ENCODE measurements at places on chromosomes 1 and 21. TPM values are rescaled to one million over a fixed set of nuclear protein-coding genes. Genes with fewer than 3 reads are reported as not detected.

The OLFM3 gene
- total RNA-seq, result not detected

The TMEM269 gene
- total RNA-seq, result not detected

The SELL gene
- total RNA-seq, result 0.56 TPM

The CNR2 gene
- total RNA-seq, result not detected

The COL24A1 gene
- 0.09 TPM for total RNA-seq

The CCDC17 gene
- total RNA-seq, result 0.54 TPM

The PIGV gene
- total RNA-seq, result 5.2 TPM

The SLC6A17 gene
- total RNA-seq, result not detected

The RCSD1 gene
- total RNA-seq, result under 0.01 TPM

The USH2A gene
- not detected for total RNA-seq

The GMEB1 gene
- 8.2 TPM for total RNA-seq

The CEP85 gene
- 8.3 TPM for total RNA-seq

The TNFAIP8L2 gene
- total RNA-seq, result not detected

The PDE9A gene
- 0.38 TPM for total RNA-seq

The HOOK1 gene
- total RNA-seq, result not detected

The S100A10 gene
- total RNA-seq, result 210 TPM

The MYCBP gene
- 10.9 TPM for total RNA-seq

The FHL3 gene
- total RNA-seq, result 23.2 TPM

The LAMC1 gene
- 414 TPM for total RNA-seq

The IL10 gene
- total RNA-seq, result not detected

The ZSCAN20 gene
- 6.9 TPM for total RNA-seq

The RPTN gene
- total RNA-seq, result 0.19 TPM

The SLC1A7 gene
- total RNA-seq, result not detected

The ANXA9 gene
- total RNA-seq, result not detected

The RNF2 gene
- 21.9 TPM for total RNA-seq

The MPZ gene
- 0.54 TPM for total RNA-seq

The RIPPLY3 gene
- total RNA-seq, result not detected

The ABCA4 gene
- 4.0 TPM for total RNA-seq

The GJA9 gene
- total RNA-seq, result not detected

The KRTAP7-1 gene
- total RNA-seq, result not detected

The PLEKHG5 gene
- 40.2 TPM for total RNA-seq

The LCE1C gene
- not detected for total RNA-seq

The NR5A2 gene
- 35.0 TPM for total RNA-seq

The ZBTB18 gene
- total RNA-seq, result 36.4 TPM

The CA14 gene
- not detected for total RNA-seq

The ACTL8 gene
- total RNA-seq, result not detected

The PPP1R15B gene
- total RNA-seq, result 23.8 TPM

The SEC16B gene
- total RNA-seq, result 0.66 TPM

The HSPB7 gene
- 0.38 TPM for total RNA-seq

The MNDA gene
- total RNA-seq, result not detected

The IVL gene
- total RNA-seq, result not detected

The EDN2 gene
- 0.09 TPM for total RNA-seq

The RHD gene
- not detected for total RNA-seq

The SLC9C2 gene
- 2.0 TPM for total RNA-seq

The RAB7B gene
- 0.09 TPM for total RNA-seq

The APCS gene
- not detected for total RNA-seq

The SRRM1 gene
- 29.9 TPM for total RNA-seq

The GLIS1 gene
- 0.28 TPM for total RNA-seq

The SPATA45 gene
- total RNA-seq, result not detected

The PDZK1IP1 gene
- total RNA-seq, result not detected

The IQGAP3 gene
- total RNA-seq, result 8.9 TPM

The S100A1 gene
- not detected for total RNA-seq

The MFAP2 gene
- 19.5 TPM for total RNA-seq

The EFNA3 gene
- total RNA-seq, result 1.6 TPM

The PAQR6 gene
- 0.27 TPM for total RNA-seq

The GUCA2A gene
- not detected for total RNA-seq

All from endothelial cell of coronary artery (primary cell).